ENCODE measurements at places on chromosomes 13 and 19. TPM values are rescaled to one million over a fixed set of nuclear protein-coding genes. Genes with fewer than 3 reads are reported as not detected.

ZNF677 gene
- 9.2 TPM for total RNA-seq

SULT2B1 gene
- total RNA-seq = not detected

AP1M2 gene
- not detected for total RNA-seq

C13orf42 gene
- total RNA-seq = not detected

SBNO2 gene
- 63.0 TPM for total RNA-seq

PLIN4 gene
- 0.96 TPM for total RNA-seq

SIGLEC9 gene
- not detected for total RNA-seq

ALOX5AP gene
- total RNA-seq = 0.64 TPM

SHISA7 gene
- not detected for total RNA-seq

EXOC3L2 gene
- total RNA-seq = not detected

CRX gene
- not detected for total RNA-seq

METTL21C gene
- not detected for total RNA-seq

TMEM86B gene
- total RNA-seq = 1.8 TPM

THAP8 gene
- total RNA-seq = 5.3 TPM

GIPR gene
- not detected for total RNA-seq

DLEU7 gene
- not detected for total RNA-seq

PSG2 gene
- total RNA-seq = not detected

AKT2 gene
- total RNA-seq = 74.0 TPM

GRK1 gene
- total RNA-seq = not detected

CLEC17A gene
- not detected for total RNA-seq

C1QTNF9B gene
- total RNA-seq = not detected
